Thymus (tissue), 14 donors: ENCODE measurements at places on chromosomes 3 and 15. TPM values are rescaled to one million over a fixed set of nuclear protein-coding genes. Genes with fewer than 3 reads are reported as not detected.

KIF7 gene
- 2.7 TPM for total RNA-seq

NMB gene
- total RNA-seq, result 5.8 TPM

DNA sequence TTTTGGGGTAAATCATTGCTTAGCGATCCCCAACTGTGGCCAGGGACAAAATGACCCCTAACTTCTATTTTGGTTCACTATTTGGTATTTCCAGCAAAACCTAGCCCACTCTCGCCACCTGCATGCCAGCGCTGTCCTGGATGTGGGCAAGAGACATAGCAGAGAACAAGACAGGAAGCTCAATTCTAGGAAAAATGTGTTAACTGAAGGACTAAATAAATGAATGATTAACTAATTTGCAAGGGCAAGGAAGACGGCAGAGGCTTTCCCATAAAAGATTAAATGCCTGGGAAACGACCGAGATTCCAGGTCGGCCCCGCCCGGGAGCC, 408 bp downstream of the NICN1 start:
- no peaks in the 10 kb centered on the region for H3K27me3 ChIP-seq
- H3K36me3 ChIP-seq, result peaks cover 18% of the 10 kb centered on the region

- peaks cover 8% of the 10 kb centered on the region for H3K4me1 ChIP-seq
- no peaks in the 10 kb centered on the region for H3K27me3 ChIP-seq
These were observed 48.9 kb downstream of the TMEM44 start for GRCh38 chr3:194584320-194584776.

DNA sequence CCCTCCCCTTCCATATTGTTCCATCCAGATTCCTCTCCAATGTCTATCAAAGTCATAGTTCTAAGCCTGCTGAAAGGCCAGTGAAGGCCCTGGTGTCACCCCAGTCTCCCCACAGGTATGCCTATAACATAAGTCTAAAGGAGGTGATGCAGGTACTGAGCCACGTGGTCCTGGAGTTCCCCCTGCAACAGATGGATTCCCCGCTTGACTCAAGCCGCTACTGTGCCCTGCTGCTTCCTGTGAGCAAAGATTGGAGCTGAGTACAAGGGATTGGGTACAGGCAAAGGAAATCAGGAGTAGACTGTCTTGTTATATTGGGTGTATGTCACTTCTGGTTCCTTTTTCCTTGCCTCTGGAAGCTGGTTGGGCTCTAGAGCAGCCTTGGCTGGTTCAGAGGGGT, 8.2 kb downstream of the EIF2B5 start:
- DNase-seq, result no peak
- H3K4me1 ChIP-seq, result no peaks in the 10 kb centered on the region
- H3K27me3 ChIP-seq, result no peaks in the 10 kb centered on the region
- peaks cover 53% of the 10 kb centered on the region for H3K36me3 ChIP-seq
- no peak overlapping the region for H3K4me3 ChIP-seq

- H3K27ac ChIP-seq, result no peak overlapping the region
- no peak for DNase-seq
- no peaks in the 10 kb centered on the region for H3K36me3 ChIP-seq
- no peak overlapping the region for H3K4me3 ChIP-seq
- no peaks in the 10 kb centered on the region for H3K4me1 ChIP-seq
These were observed 47.3 kb upstream of the BCHE start for GRCh38 chr3:165884518-165884917.

DNA sequence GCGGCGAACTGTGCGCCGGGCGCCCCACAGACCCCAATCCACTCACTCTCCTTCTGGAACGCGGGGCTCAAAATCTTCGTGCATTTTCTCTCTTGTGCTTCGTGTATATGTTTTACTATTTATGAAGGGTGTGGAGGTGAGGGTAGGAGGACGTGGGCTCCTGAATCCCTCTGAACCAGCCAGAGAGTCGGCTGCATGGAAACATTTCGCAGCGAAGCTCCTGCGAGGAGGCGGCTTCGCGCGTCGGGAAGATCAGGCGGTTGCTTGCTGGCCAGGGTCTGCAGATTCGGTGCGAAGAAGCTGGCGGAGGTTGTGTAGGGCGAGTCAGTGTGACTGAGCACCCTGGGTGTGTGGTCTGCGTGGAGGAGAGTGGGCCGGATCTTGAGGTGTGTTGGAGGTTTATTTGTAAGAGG, 1.1 kb downstream of the CNTN4 start:
- H3K4me1 ChIP-seq, result no peaks in the 10 kb centered on the region
- H3K27ac ChIP-seq, result no peak overlapping the region
- DNase-seq, result no peak

DNA sequence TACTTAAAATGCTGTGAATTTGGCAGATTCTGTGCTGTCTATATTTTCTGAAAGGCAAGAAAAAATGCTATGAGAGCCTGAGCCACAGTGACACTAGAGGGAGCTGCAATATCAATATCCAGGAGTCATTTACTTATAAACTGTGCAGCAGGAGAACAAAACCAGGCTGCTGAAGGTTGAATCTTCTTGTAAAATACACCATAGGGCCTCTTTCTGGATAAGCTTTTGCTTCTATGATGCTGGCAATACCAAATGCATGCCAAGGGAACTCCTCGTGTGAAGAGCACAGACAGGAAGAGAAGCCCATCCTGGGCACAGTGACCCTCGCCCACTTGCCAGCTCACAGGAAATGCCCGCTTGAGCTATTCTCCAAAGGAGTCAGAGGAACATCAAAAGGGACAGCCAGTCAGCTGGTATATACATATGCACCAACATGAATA, 48.0 kb upstream of the TSPAN3 start:
- peak; percentile 44 for DNase-seq
- no peaks in the 10 kb centered on the region for H3K27me3 ChIP-seq
- no peak overlapping the region for H3K27ac ChIP-seq
- no peak overlapping the region for H3K4me3 ChIP-seq
- H3K4me1 ChIP-seq, result peaks cover 5% of the 10 kb centered on the region
- H3K36me3 ChIP-seq, result peaks cover 2% of the 10 kb centered on the region

DNA sequence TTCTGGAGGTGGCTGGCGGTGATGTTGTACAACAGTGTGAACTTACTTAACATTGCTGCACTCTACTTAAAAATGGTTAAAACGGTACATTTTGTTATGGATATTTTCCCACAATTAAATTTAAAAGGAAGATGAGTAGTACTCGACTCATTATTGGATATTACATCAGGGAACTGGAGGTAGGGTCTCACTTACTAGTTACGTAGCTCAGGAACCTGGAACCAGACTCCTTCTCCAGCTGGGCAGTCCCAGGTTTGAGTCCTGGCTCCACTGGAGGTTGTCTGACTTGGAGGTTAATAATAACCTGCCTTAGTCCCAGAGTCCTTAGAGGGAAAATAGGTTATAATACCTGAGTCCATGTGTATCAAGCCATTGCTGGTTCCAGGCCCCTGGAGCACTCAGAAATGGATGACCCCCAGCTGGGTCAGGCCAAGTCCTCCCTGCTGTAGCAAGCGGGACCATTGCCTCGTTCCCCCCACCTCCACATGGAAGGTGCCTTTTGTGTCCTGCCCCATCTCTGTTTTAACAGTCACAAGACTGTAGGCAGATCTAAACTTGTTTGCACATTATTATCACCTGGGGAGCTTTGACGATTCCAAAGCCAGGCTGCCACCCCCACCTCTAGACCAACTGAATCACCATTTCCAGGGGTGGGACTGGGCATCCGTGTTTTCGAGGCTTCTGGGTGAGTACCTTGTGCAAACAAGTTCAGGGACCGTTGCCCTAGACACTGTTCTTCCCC, 126.6 kb downstream of the IGF1R start:
- H3K4me1 ChIP-seq, result peaks cover 12% of the 10 kb centered on the region
- H3K36me3 ChIP-seq, result no peaks in the 10 kb centered on the region
- H3K27ac ChIP-seq, result no peak overlapping the region
- DNase-seq, result no peak
- H3K4me3 ChIP-seq, result no peak overlapping the region

- H3K36me3 ChIP-seq, result no peaks in the 10 kb centered on the region
- H3K4me3 ChIP-seq, result no peak overlapping the region
- H3K4me1 ChIP-seq, result no peaks in the 10 kb centered on the region
- H3K27me3 ChIP-seq, result no peaks in the 10 kb centered on the region
- DNase-seq, result no peak
These were observed 21.4 kb downstream of the OXSR1 start for GRCh38 chr3:38186781-38187180.

GRCh38 chr3:171348121-171348520, 112.1 kb downstream of the TNIK start:
- no peak for DNase-seq
- no peaks in the 10 kb centered on the region for H3K27me3 ChIP-seq
- no peak overlapping the region for H3K4me3 ChIP-seq
- no peaks in the 10 kb centered on the region for H3K4me1 ChIP-seq
